ENCODE measurements at places on chromosomes 1 and 21.

GRCh38 chr1:205068457-205069040 lies 15.7 kb downstream of the TMEM81 start:
- DNase-seq, result no peak

DNA sequence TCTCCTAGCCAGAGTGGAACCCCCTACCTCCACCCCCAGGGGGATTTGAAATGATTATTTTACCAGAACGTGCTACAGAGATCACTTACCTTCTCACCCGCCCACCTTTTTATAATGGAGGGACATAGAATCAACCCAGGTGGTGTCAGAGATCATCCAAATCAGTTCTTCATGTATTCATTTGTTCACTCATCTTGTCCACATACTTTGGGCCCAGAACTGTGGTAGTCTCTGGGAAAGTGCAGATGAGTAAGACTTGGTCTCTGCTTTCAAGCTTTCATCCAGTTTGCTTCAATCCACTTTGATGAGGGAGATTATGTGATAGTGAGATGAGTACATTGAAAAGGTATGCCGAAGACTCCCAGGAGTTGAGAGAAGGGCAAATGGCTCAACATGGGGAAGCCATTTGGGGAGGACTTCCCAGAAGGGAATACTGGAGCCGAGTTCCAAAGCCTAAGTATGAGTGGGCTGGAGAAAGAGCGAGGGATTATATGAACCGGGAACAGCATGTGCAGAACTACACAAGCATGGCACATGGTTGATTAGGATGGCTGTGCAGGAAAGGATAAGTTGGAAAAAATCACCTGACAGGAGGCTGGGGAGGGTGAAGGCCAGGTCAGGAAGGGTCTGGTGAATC lies 1.9 kb downstream of the FGGY start:
- no peak for DNase-seq

DNA sequence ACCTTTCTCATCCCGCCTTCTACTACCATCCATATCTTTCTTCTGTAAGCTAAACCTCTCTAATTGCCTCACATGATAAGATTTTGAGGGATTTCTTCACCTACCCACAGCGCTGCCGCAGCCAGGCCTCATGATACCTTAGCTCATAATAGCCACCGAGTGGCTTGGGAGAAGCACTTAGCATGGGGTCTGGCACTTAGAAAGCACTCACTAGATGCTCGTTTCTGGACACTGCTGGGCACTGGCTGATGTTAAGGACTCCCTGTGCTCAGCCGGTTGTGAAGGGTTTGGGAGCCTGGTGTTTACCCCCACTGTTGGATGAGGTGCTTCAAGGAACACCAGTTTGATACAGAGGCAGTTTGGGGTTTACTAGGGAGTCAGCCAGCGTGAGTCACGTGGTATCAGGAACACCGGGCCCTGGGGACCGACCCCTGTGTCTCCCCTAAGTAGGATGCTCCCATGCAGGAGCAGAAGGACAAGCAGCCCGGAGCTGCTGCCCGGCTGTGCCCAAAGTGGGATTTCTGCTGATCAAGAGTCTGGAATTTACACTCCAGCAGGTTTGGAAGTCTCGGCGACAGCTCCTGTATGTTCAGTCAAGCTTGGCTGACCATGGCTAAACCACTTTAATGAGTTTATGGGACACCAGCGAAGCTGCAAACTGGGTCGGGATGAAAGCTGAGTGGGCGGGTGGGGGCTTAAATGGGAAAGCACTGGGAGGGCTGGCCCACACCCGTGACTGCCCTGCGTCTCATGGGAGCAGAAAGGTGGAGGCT lies 63.3 kb downstream of the GALNT2 start:
- no peak for DNase-seq

DNA sequence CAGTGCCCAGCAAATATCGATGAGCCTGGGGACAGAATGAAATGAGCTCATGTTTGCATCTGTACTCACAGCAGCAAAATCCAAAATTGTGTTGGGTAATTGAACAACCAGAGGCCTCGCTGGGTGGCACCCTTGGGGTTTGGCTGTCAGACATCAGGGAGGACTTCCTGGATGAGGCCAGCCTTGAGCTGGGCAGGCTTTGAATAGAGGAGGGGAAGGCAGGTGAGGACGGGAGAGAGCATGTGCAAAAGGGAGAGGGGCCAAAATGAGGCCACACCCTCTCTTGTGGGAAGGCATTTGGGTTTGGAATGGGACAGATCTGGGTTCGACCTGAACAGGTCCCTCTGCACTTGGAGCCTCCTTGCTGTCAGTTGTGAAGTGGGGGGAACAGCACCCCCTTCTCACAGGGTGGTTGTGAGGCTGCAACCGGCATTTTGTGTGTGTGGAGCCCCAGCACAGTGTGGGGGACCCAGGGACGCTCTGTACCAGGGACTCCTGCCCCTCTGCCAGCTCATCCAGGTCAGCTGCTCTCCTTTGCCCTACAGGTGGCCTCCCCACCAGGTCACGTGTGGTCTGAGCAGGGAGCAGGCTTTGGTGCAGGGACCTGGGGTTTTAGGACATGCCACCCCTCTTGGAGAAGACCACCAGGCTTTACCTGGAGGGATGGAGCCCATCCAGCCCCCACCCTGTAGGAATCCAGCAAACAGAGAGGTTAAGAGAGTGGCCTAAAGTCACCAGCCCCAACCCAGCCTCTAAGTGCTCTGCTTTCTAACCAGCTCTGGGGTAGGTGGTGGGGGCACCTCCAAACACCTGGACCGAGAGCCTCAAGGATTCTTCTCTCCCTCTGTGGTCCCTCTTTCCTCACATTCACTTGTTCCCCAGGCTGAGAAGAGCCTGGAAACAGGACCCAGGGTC lies 521.8 kb downstream of the PTPRU start:
- no peak for DNase-seq

DNA sequence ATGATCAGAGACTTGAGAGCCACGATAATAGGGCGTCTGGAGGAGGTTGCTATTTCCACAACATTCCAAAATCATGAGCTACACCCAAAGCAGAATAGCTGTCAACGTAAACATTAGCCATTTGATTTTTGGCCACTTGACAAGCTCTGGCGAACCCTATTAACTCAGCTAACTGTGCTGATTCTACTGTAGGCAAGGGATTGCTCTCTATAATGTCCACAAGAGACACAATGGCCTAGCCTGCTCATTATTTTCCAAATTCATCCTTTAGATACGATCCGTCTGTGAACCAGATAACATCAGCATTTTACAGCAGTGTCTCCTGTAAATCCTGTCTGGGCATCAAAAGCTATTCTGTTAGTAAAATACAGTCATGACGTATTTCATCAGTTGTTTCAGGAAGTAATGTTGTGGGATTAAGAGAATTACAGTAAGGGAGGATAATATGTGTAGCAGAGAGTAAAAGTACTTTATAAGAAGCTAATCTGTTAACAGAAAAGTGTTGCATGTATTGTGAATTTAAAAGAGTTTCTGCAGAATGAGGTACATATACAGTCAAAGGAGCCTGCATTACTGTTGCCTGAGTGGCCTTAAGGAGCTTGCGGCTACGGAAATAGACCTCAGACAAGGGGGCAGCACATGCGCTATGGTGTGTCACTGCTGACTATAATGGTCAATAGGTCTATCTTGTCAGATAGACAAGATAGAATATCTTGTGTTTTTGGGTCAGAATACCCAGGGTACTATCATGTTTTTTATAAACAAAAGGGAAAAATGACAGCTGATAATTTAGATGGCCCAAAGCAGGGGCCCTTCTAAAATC lies 44.9 kb upstream of the TINAGL1 start:
- no peak for DNase-seq

GRCh38 chr21:36048357-36048756 lies 12.0 kb downstream of the SETD4 start:
- no peak for DNase-seq

DNA sequence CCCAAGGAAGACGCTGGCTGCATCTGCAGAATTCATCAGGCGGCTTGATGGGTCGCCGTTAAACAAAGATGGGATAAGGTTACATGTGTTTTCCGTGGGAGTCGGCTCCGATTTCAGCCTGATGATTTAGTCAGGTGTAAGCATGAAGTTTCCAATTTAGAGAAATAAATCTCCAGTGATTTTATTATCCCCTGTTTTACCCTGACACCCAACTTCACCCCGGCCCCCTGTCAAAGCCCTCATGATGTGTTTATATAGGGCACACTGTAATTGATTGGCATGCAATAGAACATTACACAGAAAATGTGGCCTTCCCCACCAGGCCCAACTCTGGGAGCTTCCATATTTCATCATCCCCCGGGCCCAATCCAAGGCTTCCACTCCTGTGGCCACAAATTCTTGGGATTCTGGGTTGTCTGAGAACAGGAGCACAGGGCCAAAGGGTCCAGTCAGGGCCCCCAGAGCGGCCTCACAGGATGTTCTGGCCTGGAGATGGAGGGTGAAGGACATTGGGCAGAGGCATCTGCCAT lies 72.5 kb downstream of the FOXD2 start:
- no peak for DNase-seq
